ENCODE measurements at places on chromosomes 3 and 15. TPM values are rescaled to one million over a fixed set of nuclear protein-coding genes. Genes with fewer than 3 reads are reported as not detected.

Gene MLH1
- total RNA-seq, result 29.9 TPM

Gene SCAANT1
- total RNA-seq, result 1.2 TPM

Gene CTSH
- 1.0 TPM for total RNA-seq

Gene RBMS3
- 42.9 TPM for total RNA-seq

Gene RSL24D1
- total RNA-seq, result 87.1 TPM

Gene WDR49
- 0.27 TPM for total RNA-seq

Gene GABRR3
- not detected for total RNA-seq

Gene C2CD4A
- total RNA-seq, result 1.5 TPM

Gene TJP1
- 85.1 TPM for total RNA-seq

Gene BFSP2
- total RNA-seq, result not detected

Gene GOLGA8R
- 1.9 TPM for total RNA-seq

All from endothelial cell of coronary artery (primary cell).